Fibroblast of skin of abdomen (primary cell): ENCODE measurements at places on chromosomes 6 and 20.
A peak's percentile ranks its signal among the peaks of the same experiment; 100 is the strongest.

GRCh38 chr6:38518511-38519304 lies 121.0 kb downstream of the BTBD9 start:
- no peak for DNase-seq

DNA sequence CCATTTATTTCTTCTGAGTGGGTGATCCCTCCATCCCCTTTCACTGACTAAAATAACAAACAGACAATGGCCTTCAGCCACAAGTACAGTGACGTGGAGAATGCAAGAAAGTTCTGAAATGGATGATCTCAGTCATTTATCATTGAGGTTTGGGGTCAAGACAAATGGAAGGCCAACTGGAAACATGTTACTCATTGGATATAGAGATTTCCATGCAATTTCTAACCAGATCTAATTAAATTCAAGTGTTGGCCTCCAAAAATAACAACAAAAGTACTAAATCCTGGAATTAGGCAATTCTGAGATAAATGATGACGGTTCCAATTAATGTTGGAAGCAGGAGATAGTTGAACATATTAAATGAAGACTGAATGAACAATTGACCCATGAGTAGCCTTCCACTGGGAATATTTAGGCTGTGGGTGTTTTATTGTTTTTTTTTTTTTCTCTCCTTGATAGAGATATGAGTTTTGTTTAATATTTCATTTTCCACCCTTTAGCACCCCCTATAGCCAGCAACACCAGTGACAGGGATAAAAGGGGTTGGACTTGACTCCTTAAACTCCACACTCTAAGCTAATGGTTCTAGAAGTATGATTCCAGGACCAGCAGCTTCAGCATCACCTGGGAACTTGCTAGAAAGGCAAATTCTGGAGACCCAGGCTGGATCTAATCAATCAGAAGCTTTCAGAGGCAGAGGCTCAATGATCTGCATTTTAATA lies 112.8 kb downstream of the BCAS1 start:
- peak; percentile 90 for DNase-seq

DNA sequence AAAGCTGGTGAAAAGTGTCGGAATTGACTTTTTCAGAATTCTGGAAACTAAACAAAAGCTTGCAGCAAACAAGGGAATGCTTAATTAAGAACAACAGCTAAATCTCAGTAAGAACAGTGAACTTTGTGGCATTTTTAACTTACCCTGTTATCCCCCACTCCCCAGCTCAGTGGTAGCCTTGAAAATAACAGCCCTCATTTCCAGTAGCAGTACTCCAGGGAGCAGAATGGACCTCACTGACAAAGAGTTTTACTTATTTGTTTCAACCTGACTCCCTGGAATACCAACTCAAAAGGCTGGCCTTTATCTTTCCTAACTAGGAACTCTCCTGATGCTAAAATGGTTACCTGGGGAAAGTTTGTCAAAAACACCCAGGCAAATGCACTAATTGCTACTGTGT lies 108.9 kb downstream of the IMPG1 start:
- DNase-seq: no peak

DNA sequence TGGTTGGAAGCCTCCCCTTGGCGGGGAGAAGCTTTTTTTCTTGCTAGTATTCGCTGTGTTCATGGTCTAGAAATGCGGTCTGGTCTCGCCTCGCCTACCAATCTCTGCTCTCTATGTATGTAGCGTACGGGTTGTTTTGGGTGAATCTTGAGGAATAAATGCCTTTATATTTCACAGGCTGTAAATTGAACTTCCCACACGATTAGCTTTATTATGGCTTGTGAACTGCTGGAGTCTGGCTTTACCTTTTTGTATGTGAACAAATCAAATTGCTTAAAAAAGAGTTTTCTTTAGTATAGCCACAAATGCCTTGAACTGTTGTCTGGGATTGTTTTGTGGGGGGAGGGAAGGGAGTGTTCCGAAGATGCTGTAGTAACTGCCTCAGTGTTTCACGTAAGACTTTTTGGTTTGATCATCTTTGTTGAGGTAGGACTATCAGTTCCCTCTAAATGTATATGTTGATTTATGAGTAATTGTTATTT lies 2.2 kb downstream of the INSM1 start:
- DNase-seq: no peak

DNA sequence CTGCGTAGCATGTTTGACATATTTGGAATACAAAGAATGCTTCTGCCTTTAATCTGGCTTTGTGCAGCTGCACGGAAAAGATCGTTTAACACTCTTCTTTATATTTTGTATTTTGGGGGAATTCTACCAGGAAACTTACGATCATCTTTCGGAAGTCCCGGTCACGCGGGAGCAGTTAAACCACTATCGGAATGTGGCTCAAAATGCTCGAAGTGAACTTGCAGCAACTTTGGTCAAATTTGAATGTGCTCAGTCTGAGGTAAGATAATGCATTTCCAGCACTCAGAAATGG lies 42.3 kb downstream of the CCDC170 start:
- peak; percentile 30 for DNase-seq

GRCh38 chr6:30647242-30648116 lies 546 bp downstream of the C6orf136 start:
- DNase-seq: peak; percentile 48

- DNase-seq: peak; percentile 74
Observed at GRCh38 chr6:45538641-45539547, 161.2 kb upstream of the SUPT3H start.

GRCh38 chr20:57619051-57619831 lies 985 bp downstream of the ZBP1 start:
- DNase-seq: no peak

DNA sequence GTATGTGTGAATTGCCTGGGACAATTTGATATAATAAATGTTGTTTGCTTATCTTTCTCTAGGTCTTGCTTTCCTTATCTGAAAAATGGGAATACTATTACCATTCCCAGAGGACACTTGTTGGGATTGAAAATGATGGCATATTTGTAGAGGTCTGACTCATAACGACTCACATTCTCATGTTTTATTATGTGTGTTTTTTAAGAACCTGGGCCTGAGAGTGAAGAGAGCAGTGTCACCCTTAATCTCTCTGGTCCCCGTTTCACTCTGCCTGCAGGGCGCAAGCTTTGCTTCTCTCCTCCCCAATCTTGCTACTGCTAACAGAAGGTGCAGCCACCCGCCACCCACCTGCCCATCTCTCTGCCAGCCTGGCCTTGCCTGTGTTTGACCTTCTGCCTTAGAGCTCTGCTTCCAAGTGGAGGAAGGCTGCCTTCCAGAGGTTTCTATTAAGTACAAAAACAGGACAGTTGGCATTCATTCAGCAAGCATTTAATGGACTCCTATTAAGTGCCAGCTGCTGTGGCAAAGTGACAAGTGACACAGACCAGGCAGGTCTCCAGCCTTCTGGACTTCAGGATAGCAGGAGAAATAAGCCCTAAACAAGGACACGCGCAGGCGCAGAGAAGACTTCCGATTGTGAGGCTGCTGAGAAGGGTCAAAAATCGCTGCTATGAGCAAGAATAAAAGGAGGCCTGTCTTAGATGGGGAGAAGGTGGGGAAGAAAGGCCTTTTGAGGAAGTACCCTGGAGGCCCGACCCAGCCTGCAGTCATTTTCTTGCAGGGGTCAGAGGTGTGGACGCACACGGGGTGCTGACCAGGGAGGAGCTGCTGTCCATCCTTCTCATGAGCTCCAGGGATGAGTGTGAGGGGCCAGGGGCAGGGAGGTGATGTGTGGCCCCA lies 112.5 kb downstream of the JPH2 start:
- DNase-seq: peak; percentile 68

GRCh38 chr6:70336996-70337742 lies 34.3 kb upstream of the COL9A1 start:
- no peak for DNase-seq

DNA sequence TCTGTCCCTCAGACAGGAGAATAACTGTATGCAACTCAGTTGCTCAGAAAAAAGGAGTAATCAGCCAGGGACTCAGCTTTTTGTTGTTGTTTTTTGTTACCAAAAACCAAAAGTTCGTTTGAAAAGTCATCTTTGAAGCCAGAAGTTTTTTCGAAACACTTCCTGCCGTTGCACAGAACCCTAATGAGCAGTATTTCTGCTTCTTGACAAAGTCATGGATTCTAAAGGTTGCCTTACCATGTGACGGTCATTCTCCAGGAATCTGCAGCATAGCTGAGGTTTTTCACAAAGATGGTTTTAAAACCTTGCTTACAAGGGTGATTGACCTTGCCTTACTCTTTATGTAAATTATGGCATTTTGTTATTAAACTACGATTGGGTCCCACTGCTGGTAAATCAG lies 1.9 kb downstream of the RAB32 start:
- peak; percentile 78 for DNase-seq

DNA sequence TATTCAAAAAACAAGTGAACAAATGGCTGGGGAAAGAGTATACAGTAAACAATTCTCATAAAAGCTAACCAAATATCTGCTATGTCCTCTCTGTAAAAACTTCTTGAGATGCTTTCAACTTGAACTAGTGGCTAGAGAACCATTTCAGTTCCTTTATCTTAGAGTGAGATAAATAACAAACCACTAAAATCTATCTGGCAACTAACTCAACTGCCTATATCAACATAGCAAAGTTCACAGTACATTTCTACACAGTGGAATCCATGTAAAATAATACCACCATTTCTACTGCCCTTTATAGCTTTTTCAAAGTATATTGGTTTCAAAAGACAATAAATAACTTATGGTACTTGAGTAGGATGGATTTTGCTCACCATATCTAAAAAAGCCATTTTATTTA lies 95.1 kb downstream of the MMS22L start:
- no peak for DNase-seq

GRCh38 chr6:109299265-109299607 lies 83.0 kb downstream of the CD164 start:
- no peak for DNase-seq

DNA sequence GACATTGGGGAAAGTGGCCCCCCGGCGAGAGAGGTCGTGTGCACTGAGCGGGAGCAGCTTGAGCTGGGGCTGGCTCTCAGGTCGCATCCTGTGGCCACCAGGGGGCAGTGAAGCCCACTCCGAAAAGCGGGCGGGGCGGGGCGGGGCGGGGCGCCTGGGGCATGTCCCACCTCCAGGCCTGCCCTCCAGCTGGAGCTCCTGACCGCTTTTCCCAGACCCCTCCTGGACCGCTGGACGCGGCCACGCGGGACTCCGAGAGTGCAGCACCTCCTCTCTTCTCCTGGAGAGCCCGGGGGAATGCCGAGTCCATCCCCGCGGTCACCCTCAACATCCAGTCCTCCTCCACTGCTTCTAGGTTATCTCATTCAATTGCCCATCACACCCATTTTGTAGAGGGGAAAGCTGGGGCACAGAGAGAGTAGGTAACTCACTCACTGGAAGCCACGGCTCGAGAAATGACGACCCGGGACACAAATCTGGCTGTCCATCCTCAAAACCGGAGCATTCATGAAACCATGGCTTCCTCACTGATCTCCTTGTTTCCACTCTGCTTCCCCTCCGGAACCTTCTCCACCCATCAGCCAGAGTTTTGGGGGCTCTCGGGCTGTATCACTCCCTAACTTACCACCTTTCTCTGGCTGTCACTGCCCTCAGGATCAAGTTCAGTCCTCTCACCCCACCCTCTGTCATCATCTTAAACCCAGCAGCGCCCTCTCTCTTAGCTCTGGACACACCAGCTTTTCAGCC lies 24.1 kb downstream of the COX4I2 start:
- DNase-seq: peak; percentile 69

GRCh38 chr20:3739054-3739925 lies 6.8 kb downstream of the HSPA12B start:
- no peak for DNase-seq

- DNase-seq: no peak
Observed at GRCh38 chr20:24892931-24893330, 56.1 kb upstream of the CST7 start.

DNA sequence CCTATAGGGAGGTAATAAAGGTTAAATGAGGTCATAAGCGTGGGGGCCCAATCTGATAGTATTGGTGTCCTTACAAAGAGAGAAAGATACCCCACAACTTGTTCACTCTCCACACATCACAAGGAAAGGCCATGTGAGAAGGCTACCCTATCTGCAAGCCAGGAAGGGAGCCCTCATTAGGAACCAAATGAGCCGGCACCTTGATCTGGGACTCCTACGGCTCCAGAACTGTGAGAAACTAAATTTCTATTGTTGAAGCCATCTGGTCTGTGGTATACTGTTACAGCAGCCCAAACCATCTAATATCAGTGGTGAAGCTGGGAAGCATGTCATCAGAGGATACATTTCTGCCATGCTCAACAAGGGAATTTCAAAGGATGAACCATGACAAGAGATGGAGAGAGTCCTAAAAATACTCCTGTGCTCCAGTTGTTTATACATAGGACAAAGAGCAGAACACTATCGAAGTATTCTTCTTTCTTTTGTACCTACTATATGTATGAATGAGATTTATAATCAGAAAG lies 10.4 kb downstream of the COX7A2 start:
- no peak for DNase-seq

DNA sequence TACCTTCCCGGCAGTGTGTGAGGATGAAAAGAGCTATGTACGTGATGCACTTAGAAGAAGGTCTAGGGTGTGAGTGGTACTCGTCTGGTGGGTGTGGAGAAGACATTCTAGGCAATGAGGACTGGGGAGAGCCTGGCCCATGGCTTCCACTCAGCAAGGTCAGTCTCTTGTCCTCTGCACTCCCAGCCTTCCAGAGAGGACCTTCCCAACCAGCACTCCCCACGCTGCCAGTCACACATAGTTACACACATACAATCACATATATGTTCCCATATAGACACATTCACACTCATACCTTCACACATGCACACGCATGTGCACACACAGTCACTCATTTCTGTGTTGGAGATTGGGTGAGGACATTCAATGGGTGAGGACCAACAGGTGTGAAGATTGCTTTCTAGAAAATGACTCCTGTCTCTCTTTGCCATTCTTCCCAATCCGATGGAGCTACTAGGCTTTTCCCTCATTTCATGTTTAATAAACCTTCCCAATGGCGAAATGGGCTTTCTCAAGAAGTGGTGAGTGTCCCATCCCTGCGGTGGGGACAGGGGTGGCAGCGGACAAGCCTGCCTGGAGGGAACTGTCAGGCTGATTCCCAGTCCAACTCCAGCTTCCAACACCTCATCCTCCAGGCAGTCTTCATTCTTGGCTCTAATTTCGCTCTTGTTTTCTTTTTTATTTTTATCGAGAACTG lies 30.4 kb downstream of the SRSF3 start:
- DNase-seq: no peak

GRCh38 chr6:42100029-42100901 lies 42.2 kb downstream of the C6orf132 start:
- peak; percentile 76 for DNase-seq

GRCh38 chr6:37241775-37242428 lies 15.7 kb upstream of the TBC1D22B start:
- DNase-seq: no peak

DNA sequence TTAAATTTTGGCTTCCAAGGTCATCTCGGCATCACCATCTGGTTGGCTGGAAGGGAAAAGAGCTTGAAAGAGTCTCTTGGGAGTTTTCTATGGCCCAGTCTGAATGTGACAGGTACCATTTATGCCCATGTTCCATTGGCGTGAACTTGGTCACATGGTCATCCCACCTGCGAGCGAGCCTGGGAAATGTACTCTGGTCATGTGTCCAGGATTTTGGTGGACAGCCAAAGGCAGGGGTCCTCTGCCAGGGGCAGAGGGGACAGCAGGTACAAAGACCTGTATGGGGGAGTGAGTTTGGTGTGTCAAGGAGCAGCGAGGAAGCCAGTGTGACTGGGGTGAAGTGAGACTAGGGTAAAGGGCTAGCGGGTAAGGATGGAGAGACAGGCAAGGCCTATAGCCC lies 112.6 kb downstream of the CDC5L start:
- DNase-seq: no peak
